Aorta (tissue), 5 donors: ENCODE measurements at places on chromosomes 3 and 15. TPM values are rescaled to one million over a fixed set of nuclear protein-coding genes. Genes with fewer than 3 reads are reported as not detected.

The SCN5A gene
- 0.45 TPM for total RNA-seq

DNA sequence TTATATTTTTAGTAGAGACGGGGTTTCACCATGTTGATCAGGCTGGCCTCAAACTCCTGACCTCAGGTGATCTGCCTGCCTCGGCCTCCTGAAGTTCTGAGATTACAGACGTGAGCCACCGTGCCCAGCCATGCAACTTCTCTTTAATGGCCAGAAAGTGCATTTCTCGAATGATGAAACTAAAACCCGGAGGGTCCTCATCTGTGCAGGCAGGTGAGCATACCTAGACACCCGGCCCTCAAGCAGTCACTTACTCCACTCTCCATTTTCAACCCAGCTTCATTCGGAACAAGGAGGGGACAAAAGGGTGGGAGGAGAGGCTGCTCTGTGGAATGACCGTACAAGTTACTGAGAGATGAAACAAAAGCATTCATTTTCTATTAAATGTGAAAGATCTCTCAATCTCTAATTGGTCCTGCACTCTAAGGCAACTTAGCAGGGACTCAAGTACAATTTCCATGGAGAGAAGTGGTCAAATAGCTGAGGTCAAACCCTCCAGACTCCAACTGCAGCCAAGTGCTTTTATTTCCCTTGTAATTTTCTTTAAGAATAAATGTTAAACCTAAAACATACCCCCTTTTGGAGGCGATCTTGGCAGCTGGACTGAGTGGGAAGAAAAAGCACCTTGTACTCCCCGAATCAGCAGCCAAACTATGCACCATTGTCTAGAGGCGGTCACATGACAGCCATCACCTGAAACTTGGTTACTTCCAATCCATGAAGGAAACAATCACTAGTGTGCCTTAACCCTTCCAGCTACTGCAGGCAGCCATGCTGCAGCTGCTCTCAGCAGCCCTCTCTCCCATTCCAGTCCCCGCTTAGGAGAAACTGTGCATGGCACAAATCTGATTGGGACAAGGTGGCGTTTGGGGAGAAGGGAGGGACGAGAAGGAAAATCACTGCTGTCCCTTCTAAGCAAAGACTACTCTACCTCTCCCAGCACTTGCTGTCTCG lies 62.2 kb downstream of the VGLL4 start:
- DNase-seq = no peak

The LRTM1 gene
- not detected for total RNA-seq

- DNase-seq = no peak
These were observed 45.4 kb downstream of the EFHB start for GRCh38 chr3:19888428-19889152.

- DNase-seq = no peak
These were observed 80.3 kb upstream of the PIAS1 start for GRCh38 chr15:67973846-67974245.
